DMS53 (cell line): ENCODE measurements at places on chromosomes 6 and 20.

DNA sequence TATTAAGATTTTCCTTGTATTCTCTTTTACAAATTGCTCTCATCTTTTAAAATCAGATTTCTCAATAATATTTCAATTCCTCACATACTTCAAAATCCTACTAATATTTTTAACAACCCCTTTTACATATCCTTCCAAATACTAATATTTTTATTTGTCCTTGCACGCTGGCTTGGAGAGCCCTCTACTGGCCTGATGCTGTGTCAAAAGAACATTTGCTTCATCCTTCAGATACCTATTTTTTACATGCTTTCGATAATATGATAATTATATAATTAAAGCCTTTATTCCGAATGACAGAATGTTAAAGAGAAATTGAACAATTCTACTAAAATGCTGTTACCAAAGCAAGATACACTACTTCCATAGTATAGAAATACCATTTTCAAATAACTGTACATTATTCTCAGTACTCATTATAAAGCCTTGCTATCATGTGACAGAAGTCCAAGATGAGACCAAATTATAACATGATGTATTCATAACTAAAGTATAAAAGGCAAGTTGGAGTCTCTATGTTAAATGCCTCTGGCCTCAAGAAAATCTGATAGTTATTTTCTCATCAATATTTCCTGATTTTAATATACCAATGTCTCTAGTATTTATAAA is 39.0 kb upstream of the PLN start:
- peak; percentile 67 for DNase-seq

- DNase-seq, result no peak
Measured at GRCh38 chr6:4636881-4637224, 139.4 kb upstream of the CDYL start.

- DNase-seq, result no peak
Measured at GRCh38 chr6:36120018-36120417, 10.3 kb upstream of the MAPK13 start.

GRCh38 chr6:120994573-120994967 is 339.7 kb downstream of the TBC1D32 start:
- no peak for DNase-seq

DNA sequence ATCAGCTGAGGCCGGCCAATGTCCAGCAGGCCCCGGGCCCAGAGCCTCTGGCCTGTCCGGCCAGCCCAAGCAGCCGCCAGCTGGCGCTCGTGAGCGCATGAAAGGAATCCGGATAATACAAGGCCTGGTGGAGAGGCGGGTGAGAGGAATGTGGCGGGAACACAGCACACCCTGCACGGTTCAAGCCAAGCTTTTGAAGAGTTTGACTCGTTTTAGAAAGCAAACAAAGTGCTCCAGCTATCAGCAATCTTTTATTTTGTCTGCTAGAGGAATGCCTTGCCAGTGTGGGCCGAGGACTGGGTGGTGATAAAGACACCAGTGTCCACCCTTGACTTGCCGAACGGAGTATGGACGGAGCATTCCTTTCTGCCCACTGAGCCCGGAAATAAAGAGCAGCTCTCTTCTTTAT is 9.3 kb upstream of the NEDD9 start:
- DNase-seq, result peak; percentile 42
